NCI-H2081 treated with DMSO at 0.1 percent for 48 hours (cell line): ENCODE measurements at places on chromosomes 7 and 10.

DNA sequence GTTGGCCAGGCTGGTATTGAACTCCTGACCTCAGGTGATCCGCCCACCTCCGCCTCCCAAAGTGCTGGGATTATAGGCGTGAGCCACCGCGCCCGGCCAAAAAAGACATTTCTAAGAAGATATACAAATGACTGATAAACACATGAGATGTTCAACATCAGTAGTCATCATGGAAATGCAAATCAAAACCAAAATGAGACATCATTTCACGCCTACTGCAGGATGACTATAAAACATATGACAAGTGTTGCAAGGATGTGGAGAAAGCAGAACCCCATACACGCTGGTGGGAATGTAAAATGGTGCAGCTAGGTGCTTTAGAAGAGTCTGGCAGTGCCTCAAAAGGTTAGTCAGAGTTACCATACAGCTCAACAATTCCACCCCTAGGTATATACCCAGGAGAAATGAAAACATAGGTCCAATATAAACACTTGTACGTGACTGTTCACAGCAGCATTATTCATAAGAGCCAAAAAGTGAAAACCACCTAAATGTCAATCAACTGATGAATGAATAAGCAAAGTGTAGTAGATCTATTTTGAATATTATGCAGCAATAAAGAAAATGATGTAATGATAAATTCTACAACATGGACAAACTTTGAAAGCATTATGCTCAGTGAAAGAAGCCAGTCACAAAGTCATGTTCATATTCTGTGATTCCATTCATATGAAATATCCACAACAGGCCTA is 24.5 kb downstream of the TMEM209 start:
- DNase-seq, result no peak

DNA sequence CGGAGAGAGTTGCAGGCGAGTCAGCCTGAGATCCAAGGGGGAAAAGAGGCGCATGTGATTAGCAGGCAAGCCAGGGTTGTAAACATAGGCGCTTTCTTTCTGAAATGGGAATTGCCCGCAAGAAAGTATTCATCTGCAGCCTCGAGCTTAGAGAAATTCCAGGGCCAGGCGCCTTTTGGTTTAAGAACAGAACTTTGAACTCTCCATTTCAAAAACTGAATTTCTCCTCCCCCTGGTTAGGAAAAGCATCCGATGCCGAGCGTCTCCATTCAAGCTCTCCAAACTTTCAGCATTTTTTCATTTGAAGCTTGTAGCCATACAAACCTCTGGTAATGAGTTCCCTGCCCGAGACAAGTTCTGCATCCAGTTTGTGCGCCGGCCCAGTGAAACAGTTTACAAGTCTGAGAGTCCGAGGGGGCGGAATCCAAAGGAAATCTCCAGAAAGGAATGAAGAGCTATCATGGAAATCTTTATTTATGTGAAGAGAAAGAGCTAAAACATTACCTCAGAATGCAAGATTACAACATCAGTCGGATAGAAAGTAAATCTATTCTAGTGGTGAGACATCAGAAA is 69.9 kb downstream of the FAM204A start:
- DNase-seq, result no peak

DNA sequence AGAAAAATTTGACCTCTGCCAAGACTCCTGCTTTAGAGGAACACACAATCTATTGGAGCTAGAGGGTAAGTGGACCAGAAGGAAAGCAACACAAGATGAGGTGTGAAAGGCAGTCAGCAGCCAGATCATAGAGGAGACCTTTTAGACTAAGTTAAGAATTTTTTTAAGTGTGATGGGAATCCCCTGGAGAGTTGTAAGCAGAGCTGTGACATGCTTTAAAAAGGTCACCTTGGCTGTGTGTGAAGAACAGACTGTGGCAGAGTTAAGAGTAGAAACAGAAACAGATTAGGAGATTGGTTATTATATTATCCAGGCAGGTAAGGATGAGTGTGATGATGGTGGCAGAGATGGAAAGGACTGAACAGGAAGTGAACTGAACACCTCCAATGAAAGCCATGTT is 23.5 kb downstream of the CPEB3 start:
- DNase-seq, result no peak

DNA sequence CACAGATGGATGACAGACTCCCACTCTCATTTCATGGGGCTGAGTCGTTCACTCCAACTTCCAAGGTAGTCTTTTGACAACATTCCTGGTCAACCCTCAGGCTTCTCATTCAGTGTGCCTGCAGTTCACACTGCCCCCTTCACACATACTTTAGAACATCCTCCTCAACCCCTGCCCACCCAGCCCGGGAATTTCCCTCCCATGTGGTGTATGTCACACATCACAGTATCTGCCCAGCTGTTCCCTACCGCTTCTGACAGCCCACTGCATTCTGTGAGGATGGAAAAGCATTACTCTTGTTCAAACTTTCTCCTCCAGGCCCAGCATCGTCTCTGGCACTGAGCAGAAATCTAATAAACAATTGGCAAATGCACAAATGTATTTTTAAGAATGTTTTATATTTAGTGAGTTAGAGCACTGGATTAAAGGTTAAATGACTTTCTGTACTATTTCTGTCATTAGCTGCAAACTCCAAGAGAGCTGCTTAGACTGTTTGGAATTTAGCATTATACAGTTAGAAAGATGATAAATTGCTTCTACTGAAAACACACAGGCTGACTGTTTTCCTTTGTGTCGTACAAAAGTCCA is 110.4 kb downstream of the SFMBT2 start:
- DNase-seq, result no peak

GRCh38 chr10:320771-321170 is 185.5 kb downstream of the ZMYND11 start:
- no peak for DNase-seq

DNA sequence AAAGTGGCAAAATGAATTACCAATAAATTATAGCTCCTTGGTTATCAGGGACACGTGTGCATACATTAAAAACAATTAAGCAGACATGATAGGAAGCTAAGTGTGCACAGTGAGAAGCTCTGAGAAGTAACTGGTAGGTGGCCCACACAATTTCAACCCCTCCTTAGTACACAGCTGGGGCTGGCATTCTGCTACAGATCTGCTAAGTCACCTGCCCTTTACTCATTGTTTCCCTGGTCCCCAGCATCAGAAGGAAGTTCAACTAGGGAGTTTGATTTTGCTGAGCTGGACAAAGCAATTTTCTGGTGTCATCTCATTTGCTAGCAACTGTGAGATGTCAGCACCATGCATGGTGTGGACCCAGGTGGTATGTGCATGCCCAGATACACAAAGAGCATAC is 424.1 kb upstream of the NPVF start:
- no peak for DNase-seq

DNA sequence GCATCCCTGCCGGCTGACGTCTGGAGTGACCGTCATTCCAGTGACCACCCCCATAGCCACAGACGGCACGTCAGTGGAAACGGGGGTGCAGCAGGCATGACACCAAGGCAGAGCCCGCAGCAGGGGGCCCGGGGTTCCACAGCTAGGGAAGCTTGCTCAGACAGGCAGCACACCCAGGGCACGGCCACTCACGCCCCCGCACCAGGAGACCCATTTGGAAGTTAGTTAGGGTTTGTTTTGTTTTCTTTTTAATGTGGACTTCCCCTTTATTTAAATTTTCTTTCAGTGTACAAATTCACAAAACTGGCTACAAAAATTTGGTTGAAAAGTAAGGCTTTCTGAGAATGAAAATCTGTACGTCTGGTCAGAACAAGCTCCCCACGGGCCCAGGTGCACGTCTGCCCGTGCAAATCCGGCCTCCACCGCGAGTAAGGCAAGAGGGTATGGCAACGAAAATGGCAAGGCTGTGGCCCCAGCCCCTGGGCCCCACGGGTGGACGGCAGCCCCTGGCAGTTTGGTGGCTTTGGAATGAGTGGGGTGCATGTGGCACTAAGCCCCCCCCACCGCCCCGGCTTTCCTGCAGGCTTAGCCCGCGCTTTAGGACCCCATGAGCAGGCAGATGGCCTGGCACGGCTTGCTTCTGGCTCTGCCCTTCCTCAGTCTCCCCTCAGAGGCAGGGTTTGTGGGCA is 124.2 kb downstream of the FAM53B start:
- no peak for DNase-seq

DNA sequence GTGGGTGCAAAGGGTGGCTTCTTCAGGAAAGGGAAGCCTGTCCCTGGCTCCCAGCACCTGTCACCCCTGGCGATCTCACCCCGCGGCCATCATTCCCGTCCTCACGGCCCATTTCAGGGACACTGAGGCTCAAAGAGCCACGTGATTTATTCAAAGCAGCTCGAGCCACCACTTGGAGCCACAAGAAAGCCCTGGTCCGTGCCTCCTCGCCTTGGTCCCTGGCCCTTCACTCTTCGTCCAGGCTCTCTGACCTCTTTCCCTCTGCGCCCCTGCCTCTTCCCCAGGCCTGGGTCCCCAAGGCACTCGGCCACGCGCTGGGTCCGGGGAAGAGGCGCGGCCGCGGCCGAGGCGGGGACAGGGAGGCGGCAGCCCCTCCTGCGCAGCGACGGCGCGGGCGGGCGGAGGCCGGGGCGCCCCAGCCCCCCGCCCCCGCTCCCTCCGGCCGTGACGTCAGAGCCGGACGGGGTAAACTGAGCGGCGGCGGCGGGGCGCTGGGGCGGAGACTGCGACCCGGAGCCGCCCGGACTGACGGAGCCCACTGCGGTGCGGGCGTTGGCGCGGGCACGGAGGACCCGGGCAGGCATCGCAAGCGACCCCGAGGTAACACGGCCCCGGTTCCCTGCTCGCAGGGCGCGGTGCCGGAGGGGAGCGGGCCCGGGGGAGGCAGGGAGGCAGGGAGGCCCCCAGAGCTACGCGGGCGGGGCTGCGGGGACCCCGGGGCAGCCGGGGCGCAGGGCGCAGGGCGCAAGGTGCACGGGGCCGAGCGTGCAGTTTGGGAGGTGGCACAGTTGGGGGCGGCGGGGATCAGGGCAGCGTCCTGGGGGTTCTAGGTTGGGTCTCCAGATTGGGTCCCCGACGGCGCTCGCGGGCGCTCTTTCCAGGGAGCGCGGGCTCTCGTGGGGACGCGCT is at the start of gene SLC18A2:
Gene SLC18A2 (plus strand): TSS at position 494 of the 909 bp plus-strand sequence. CDS start 580 bp downstream, outside the sequence.
- DNase-seq, result no peak

- no peak for DNase-seq
Measured at GRCh38 chr7:49778731-49779270, 5.4 kb downstream of the VWC2 start.

GRCh38 chr7:25849500-25850184 is 302.4 kb upstream of the NFE2L3 start:
- DNase-seq, result no peak

DNA sequence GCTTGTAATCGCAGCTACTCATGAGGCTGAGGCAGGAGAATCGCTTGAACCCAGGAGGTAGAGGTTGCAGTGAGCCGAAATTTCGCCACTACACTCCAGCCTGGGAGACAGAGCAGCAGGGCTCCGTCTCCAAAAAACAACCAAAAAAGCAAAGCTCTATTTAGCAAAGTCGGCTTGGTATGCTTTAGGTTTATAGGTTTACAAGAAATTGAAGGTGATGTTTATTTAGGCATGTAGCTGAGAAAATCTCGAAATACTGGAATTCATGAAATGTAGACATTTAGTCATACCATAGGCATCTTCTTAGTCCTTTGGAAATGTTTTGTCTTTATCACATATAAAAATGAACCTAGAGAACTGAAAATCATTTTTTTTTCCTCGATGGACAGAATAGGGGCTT is 453.8 kb upstream of the ANKRD30A start:
- no peak for DNase-seq

GRCh38 chr7:23333671-23334246 is 34.6 kb downstream of the MALSU1 start:
- no peak for DNase-seq

DNA sequence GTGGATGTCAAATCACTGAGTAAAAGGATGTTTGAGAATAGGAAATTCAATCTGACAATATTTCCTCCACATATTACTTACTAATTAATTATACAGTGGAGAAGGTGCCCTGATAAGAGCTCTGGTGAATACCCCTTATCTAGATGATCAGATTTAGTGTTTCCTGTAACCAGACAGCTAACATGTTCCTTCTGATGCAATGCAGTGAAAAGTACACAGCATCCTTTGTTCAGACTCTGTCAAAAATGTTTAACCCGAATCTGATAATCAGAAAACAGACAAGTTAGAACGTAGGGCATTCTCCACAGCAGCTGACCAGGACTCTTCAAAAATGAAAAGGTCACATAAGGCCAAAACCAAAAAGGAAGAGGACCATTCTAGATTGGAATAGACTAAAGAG is 46.2 kb downstream of the WDR11 start:
- DNase-seq, result no peak

DNA sequence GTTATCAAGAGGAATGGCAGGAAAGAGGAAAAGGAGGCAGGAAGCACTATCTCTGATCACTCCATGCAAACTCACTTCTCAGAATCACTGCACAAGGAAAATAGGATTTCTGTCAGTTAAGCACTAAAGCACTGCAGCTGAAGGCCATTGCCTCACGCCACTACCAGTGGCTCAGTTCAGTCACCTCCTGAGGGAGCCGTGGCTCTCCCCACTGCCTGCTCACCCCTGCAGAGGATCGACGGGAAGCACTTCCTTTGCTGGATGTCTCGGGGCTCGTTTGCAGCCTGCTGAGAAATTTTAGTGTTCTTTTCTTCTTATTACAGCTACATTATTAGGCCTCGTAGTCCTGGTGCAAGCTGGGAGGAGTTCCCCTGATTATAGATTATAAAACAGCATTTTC is 90.1 kb upstream of the ADCY1 start:
- no peak for DNase-seq

DNA sequence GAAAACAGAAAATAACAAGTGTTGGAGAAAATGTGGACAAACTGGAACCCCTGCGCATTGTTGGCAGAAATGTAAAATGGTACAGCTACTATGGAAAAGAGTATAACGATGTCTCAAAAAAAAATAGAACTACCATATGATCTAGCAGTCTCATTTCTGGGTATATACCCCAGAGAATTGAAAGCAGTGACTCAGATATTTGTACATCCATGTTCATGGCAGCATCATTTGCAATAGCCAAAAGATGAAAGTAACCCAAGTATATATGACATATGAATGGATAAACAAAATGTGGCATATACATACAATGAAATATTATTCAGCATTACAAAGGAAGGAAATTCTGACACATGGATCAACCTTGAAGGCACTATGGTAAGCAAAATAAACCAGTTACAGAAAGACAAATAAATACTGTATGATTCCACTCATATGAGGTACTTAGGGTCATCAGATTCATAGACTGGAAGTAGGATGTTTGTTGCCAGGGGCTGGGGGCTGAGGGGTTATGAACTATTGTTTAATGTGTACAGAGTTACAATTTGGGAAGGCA is 4.9 kb downstream of the NRCAM start:
- DNase-seq, result no peak

DNA sequence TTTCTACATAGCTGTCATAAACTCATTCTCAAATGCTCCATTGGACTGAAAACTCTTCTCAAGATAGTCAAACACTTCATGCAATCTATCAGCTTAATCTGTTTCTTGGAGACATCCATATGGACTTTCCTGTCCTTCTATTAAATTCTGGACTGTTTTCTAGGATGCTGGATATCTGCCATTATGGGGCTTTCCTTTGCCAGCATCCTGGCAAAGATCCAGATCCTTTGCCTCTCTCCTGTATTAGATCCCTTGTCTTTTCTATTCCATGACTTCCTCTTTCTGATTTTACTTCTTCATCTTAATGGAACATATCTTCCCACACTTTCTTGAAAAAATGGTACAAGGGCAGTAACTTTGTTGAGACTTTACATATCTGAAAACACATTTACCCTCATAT is 35.9 kb upstream of the SKAP2 start:
- DNase-seq, result no peak
